ENCODE measurements at places on chromosomes 13 and 19. TPM values are rescaled to one million over a fixed set of nuclear protein-coding genes. Genes with fewer than 3 reads are reported as not detected.
A peak's percentile ranks its signal among the peaks of the same experiment; 100 is the strongest.

CEACAM4 gene
- polyA plus RNA-seq: 23.1 TPM

PEX11G gene
- 3.0 TPM for polyA plus RNA-seq

DNA sequence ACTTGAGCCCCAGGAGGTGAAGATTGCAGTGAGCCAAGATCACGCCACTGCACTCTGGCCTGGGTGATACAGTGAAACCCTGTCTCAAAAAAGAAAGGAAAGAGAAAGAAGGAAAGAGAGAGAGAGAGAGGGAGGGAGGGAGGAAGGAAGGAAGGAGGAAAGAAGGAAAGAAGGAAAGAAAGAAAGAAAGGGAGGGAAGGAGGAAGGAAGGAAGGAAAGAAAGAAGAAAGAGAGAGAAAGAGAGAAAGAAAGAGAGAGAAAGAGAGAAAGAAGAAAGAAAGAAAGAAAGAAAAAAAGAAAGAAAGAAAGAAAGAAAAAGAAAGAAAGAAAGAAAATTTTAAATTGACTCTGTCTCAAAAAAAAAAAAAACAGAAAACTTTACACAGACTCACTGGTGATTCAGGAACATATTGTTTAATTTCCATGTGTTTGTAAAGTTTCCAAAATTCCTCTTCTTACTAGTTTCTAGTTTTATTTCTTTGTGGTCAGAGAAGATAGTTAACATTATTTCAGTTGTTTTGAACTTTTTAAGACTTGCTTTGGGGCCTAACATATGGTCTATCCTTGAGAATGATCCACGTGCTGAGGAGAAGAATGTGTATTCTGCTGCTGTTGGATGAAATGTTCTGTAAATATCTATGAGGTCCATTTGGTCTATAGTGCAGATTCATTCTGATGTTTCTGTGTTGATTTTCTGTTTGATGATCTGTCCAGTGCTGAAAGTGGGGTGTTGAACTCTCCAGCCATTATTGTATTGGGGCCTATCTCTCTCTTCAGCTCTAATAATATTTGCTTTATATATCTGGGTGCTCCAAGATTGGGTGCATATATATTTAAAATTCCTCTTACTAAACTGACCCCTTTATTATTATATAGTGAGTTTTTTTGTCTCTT, 204.4 kb upstream of the SERP2 start:
- DNase-seq: no peak

DNA sequence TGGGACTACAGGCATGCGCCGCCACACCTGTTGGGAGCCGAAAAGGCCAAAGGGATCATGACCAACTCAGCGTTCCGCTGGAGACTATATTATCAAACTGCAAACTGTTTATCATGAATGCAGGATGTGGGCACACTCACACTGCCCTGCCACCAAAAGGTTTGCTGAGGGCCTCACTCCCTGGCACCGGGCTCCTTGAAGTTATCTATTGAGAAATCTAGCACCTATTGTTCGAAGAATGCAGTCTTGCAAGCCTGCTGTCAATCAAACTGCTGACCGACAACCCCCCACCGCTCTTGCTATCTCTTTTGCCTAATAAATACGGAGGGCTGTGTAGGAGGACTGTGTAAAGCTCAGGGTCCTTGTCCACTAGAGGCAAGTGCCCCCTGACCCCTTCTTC, 5.2 kb upstream of the ZNF836 start:
- no peak for DNase-seq

DNA sequence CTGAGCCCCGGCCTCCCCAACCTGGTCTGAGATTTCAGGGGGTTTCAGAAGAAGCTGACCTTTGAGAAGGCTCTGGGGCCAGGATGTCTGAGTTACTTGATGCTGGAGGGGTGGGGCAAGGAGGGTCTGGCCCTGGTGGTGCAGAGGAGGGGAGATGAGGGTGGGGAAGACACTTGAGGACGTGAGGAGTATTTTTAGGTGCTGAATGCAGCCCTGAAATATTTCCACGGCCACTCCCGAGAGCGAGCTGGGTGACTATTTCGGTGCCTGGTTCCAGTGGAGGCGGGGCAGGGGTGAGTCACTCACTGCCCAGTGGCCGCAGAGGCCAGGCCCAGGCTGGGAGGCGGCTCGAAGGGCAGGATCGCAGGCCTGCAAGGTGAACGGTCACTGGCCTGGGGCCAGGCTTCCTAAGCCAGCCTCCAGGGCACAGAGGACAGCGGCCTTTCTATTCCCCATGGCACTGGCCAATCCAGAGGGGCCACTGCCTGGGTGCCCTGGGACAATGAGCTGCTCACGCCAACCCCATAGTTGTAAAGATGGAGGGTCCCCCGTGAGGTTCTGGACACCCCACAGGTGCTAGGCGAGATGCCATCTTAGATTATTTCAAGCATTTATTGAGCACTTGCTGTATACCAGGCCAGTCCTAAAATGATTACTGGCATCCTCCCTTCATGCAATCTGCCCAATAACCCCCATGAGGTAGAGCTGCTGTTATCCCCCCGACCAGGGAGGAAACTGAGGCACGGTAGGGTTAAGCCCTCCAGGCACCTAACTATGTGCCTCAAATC, 19.7 kb upstream of the JUND start:
- peak; percentile 67 for DNase-seq
